Foreskin fibroblast (primary cell): ENCODE measurements at places on chromosomes 6 and 20.

DNA sequence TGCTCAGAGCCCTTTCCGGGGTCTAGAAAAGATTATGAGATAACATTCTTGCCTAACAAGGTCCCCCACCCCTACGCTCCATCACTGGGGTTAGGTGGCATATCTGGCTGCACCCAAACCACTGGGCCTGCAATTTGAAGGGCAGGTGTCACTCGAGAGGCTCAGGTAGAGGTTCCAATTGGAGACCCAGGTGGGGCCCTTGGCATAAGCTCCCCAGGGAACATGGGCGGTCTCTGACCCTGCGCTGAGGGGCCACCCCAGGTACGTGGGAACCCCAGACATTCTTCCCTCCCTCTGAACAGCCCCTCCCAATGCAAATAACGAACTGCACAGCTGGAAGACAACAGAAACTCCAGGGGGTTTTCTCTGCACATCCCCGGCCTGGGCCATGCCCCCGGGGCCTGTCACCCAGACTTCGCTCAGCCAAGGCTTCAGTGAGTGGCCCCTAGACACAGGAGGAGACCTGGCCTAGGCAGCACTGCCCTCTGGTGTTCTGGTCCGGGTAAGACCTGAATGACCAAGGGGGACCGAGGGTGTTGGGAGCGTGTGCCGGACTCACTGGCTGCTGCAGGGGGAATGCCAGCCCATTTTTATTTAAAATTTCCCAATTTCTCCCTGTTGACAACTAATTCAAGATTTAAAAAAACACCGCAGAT is 47.5 kb downstream of the DSTN start:
- DNase-seq: no peak

DNA sequence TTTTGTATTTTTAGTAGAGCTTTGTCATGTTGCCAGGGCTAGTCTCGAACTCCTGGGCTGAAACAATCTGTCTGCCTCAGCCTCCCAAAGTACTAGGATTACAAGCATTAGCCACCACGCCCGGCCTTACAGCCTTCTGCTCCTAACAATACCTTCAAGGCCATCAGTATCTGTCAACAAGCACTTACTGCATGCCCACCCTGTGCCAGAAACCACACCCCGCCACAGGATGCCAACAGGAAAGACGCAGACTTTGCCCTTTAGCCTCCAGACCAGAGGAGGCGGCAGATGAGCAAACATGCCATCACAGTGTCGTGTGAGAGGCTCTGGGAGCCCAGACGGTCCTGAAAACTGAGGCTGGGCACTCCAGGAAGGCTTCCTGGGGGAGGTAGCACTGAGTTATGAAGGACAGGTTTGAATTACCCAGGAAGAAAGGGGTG is 34.7 kb upstream of the TGM3 start:
- no peak for DNase-seq

DNA sequence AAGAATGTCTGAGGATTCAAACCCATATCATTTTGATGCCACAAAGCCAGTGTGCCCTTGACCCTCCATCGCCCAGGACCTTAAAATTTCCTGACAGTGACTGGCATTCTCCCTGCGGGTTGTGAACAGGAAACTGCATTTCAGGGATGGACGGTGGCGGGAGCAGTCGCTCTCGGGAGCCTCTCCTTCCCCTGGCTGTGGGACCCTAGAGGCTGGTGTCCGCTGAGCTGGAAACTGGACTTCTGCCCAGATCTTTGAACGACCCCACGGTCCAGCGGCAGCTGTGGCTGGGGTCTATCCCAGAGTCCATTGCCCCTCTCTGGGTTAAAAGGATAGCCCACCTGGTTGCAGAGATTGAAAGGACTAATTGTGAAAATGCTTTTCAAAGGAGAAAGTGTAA is 1.4 kb upstream of the SEC63 start:
- DNase-seq: no peak

DNA sequence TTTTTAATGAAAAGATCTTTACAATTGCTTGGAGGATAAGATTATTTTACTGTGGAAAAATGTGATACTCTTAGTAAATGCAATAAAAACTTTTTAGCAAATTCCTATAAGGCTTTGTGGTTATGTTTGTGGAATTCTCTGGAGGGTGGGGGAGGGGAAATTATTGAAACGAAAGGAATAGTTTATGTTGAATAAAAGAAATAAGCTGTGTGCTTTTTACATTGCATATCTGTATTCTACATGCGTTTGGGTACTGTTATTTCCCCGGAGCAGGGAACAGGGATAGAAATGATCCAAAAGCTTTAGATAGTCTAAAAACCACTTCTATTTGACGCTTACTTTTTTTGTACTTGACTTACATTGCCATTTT is 143.8 kb downstream of the SLC16A10 start:
- DNase-seq: no peak

DNA sequence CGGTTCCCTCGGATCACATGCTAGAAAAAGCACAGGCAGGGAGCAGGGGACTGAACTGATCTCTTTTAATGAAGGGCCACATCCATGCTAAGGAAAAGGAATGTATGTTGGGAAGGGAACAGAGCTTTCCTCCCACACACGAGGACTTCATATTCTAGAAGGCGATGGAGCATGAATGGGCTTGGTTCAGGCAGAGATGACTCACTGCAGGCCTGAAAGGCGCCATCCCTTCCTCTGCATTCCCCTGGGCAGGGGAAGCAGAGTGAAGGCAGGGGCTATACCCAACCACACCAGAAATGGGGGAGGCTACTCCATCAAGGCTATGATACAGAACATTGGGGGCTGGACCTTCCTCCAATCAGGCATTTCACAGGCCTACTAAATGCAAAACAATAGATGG is 30.6 kb downstream of the ELMO2 start:
- DNase-seq: no peak

DNA sequence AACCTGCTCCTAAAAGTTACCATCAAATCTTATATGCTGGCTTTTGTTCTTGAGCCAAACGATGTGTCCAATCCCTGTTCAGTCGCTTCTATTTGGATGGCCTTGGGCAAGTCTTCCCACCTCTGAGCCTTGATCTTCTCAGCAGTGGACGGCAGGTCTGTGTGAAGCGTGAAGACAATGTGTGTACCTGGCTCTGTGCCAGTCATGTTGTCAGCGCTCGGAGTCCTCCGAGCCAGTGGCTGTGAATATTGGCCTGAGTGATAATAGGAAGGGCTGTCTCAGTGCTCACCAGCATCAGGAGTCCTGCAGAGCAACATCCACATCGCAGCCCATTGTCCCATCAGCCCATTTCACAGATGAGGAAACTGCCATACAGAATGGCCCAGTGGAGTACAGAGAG is 219.0 kb downstream of the CDC5L start:
- DNase-seq: no peak
